ENCODE measurements at places on chromosomes 4 and X. TPM values are rescaled to one million over a fixed set of nuclear protein-coding genes. Genes with fewer than 3 reads are reported as not detected.
A peak's percentile ranks its signal among the peaks of the same experiment; 100 is the strongest.

DNA sequence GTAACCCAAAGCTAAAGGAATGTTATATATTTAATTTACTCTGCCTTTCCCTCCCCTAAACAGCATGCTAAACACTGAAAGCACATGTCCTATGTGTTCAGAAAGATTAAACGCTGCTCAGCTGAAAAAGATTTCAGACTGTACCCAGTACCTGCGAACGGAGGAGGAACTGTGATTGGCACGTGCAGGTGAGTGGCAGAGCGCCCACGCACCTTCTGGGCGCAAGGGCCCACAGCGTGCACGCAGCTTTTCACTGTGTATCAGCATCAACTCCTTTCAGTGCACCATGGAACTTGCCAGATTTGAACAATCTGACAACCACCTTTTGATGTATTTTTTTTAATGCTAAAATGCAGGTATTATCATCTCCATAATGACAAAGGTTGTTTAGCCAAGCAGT, 87.7 kb downstream of the RFC1 start:
- no peak for DNase-seq

GRCh38 chr4:156021298-156021697, 67.6 kb upstream of the CTSO start:
- DNase-seq: no peak

DNA sequence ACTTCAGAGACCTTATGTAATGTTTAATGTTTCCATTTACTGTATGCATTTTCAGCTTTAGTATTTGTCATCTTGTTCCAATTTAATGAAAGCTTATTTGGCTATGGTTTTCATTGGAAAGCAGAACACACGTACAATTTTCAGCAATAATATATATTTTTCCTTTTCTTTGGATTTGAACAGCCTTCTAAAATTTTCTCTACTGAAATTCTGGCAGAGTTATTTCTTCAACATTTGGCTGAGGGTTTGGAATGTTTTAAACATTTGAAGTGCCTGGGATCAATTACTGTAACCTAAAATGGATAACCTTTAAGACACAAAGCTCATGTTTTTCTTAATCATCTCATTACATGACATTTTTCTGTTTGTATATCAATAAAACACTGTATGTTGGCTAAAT, 156.9 kb downstream of the TENM3 start:
- DNase-seq: no peak

- DNase-seq: no peak
Measured at GRCh38 chr4:146134761-146135445, 40.6 kb upstream of the LSM6 start.

DNA sequence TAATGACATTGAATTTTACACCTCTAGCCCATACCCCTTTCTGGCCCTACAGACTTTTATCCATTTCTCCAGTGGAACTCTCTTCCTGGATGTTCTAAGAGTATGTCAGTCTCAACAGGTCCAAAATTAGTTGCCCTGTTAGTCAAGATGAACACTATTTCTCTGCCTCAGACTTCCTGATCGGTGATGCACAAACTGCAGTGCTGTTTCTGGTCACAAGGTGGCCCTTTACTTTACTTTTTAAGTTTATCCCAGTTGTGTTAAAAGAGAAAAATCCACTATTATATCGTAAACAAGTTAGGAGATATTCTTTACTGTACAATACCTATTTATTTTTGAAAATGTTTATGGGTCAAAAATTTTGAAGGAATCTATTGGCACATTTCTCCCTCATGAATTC, 13.1 kb downstream of the TCEAL7 start:
- DNase-seq: no peak

TRIML1 gene
- not detected for polyA plus RNA-seq

- no peak for DNase-seq
Measured at GRCh38 chr4:48899950-48900349, 6.6 kb downstream of the OCIAD2 start.

GRCh38 chrX:35340465-35340864, 397.9 kb downstream of the FAM47B start:
- no peak for DNase-seq

DNA sequence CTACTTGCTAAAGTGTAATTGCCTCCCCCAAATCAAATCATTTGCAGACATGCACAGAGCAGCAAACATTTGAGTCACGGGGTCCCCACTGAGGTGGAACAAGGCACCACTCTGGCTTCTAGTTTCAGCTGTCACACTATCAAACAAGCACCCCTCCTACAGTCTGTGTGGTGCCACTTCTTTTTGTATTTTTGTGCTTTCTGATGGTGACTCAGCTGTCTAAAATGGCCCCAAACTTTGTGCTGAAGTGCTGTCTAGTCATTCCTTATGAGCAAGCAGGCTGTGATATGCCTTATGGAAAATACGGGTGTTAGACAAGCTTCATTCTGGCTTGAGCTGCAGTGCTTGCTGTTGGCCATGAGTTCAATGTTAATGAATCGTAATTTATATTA, 15.4 kb downstream of the IGFBP7 start:
- DNase-seq: no peak

DNA sequence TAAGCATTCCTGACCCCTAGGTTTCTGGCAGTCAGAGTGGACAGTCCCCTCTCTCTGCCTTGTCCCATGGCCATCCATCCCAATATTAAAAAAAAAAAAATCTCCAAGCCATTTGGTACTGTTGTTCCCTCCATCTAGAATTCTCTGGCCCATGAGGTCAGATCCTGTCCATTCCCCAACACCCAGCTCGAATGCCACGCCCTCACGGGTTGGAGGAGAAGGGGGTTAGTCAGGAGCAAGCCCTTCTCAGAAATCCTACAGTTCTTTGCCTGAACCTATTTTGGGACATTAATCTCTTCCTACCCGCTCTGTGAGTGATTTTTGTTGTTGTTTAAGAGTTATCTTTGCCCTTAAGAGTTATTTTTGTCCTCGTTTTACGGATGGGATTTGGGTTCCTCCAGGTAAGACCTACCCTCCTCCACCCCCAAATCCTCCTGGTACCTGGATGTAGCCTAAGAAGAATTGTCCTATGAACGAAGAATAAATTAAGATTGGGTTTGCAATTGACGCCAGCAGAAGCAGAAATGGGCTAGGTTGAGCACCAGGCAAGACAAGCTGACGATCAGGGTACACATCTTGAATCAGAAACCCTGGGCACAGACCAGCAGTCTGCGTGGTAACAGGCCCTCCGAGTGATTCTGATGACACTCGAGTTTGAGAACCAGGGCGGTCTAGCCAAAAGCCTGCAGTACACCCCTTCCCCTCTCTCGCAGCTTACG, 977 bp downstream of the RNF175 start:
- no peak for DNase-seq

DNA sequence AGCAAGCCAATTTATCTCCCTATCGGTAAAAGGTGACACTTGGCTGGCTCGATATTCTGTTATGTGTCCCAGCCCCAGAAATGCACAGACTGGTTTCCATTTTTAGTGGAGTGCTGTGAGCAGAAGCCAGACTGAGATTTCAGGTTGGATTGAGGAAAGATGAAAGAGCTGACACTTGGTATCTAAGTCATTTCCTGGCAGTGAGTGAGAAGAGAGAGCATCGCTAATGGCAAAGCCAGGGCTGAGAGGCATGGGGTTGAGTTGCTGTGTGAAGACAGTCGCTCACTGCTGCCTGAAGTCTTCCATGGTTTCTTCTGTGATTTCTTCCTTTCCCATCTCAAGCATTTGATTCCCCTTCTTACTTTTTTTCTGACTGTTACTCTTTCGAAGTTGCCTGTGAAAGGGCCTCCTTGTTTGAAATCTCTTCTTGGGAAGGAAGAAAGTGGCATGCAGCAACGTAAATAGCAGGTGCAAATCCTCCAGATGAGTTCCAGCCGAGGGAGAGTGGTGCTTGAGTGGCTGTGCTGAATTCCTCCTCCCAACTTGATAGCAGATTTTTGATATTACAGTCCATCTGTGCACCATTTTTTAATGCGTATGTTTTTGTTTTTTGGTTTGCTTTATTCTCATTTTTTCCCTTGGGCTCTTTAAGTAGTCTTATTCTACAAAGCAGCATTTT, 109.2 kb upstream of the LIMCH1 start:
- no peak for DNase-seq

GRCh38 chr4:138596896-138597295, 354.7 kb upstream of the SLC7A11 start:
- no peak for DNase-seq

ZNF518B gene
- 13.1 TPM for polyA plus RNA-seq

- DNase-seq: no peak
Measured at GRCh38 chrX:30302956-30303355, 6.2 kb downstream of the NR0B1 start.

DNA sequence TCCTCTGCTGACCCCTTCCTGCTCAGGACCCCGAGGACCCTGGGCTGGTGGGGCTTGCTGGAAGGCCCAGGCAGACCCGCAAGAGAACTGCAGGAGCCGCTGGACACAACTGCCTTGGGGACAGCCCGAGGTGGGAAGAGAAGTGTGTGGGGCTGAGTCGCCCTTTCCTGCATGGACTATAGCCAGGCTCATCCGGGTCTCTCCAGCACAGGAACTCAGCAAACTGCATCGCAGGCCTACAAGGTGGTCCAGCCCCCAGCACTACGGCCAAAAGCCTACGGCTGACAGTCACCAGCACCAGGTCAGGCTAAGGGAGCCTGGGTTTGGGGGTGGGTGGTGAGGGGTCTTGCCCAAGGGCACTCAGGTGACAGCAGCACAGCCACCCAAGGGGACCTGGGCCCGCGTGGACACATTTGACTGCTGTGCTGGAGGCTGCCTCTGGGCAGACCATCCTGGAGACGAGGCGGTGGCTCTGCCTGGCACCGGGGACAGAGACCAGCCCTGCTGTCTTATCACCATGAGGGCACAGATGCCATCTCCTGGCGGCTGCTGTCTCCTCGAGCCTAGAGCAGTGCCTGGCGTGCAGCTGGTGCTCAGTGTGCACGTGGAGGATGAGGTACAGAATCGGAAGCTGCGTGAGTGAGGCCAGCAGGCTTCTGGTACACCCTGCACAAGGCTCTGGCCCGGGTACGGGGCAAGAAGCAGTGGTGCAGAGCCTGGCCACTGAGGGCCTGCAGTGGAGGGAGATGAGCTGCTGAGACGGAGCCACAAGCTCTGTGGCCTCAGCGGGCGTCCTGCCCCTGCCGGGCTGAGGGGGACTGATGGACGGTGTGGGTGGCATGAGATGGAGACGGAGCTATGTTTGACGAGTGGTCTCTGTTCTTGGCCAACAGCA, 15.1 kb downstream of the LRPAP1 start:
- DNase-seq: no peak

DNA sequence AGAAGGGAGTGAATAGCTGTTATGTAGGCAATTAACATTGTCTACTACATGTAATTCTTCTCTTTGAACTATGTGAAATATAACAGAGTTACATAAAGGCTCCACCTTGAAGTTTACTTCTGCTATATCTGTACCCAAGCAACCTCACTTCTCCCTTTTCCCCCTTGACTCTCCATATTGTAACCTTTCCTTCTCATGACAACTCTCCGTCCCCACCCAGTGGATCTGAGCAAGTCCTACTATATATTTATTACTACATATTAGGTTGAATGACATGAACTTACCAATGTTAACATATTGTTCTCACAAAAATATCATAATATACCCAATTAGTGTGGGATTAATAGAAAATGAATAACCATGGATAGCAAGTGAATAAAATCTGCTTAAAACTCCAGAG, 93.2 kb upstream of the ATP8A1 start:
- DNase-seq: peak; percentile 11

- DNase-seq: no peak
Measured at GRCh38 chrX:42992199-42992943, 214.4 kb upstream of the PPP1R2C start.

- DNase-seq: no peak
Measured at GRCh38 chrX:69238887-69239231, 73.6 kb upstream of the PJA1 start.

- DNase-seq: no peak
Measured at GRCh38 chr4:6840062-6840976, 57.8 kb downstream of the KIAA0232 start.

GRCh38 chr4:72629540-72629939, 60.5 kb upstream of the ADAMTS3 start:
- no peak for DNase-seq

CRLF2 gene
- polyA plus RNA-seq: not detected

DNA sequence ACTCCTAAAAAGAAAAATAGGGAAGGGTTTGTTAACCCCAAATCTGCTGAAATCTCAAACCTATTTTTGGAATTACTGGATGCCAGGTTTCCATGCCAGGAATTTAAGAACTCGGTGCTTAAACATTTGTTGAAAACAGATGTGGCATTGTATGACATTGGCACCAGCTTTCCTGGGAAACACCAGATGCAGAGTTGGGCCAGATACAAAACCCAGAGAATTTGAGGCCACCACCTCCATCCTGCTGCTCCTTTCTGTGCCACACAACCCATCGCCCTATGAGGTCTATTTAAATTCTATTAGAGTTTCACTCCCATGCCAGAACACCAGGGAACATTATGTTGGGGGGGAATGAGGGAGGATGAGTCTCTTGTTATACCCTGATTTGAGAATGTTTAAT, 71.7 kb downstream of the ARAP2 start:
- no peak for DNase-seq

NDP gene
- not detected for polyA plus RNA-seq

- no peak for DNase-seq
Measured at GRCh38 chr4:1321486-1321885, 25.5 kb upstream of the UVSSA start.

DNA sequence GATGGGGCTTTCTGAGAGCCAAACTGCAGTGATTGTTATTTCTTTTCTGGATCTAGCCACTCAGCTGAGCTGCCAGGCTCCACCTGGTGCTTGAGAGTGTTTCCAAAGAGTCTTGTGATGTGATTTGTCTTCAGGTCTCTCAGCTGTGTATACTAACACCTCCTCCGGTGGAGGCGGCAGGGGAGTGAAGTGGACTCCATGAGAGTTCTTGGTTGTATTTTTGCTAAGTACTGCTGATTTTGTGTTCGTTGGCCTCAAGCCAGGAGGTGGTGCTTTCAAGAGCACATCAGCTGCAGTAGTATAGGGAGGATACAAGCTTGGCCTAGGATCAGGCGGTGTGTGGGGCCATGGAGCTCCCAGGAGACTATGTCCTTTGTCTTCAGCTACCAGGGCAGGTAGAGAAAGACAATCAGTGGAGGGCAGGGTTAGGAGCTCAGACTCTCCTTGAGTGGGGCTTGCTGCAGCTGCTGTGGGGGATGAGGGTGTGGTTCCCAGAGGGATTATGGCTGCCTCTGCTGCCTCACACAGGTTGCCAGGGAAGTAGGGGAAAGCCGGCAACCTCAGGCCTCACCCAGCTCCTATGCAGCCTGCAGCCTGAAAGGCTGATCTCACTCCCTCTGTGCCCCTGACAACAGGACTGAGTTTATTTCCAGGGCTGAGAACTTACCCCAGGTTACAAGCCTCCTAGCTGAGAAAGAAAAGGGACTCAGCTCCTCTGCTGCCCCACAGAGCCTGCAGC, 62.4 kb downstream of the NPFFR2 start:
- DNase-seq: no peak

GRCh38 chrX:148416931-148417330, 83.5 kb upstream of the AFF2 start:
- DNase-seq: no peak

DNA sequence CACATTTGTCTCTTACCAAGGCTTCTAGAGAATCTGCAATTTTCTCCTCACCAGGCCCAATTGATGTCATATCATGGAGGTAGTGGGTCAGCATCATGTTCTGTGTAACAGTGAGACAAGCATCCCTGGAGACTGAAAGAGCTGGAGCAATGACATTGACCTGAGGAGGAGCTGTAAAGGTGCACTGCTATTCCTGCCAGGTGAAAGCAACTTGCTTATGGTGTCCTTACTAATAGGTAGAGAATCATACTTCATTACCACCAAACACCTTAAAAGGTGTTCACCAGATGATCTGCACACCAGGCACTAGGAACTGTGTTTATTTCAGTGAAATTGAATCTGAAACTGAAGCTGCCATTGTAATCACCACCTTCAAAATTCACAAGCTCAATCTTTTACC, 188.7 kb downstream of the AFAP1 start:
- no peak for DNase-seq

GRCh38 chr4:33470805-33471204, 2750.6 kb downstream of the PCDH7 start:
- DNase-seq: no peak
